ENCODE measurements at places on chromosomes 6 and 20. TPM values are rescaled to one million over a fixed set of nuclear protein-coding genes. Genes with fewer than 3 reads are reported as not detected.

PGC gene
- total RNA-seq = 3.4 TPM

HLA-DOB gene
- total RNA-seq = 2.7 TPM

TRDN gene
- total RNA-seq = not detected

SRSF12 gene
- total RNA-seq = 0.25 TPM

TREM2 gene
- 5.2 TPM for total RNA-seq

LGSN gene
- not detected for total RNA-seq

FHL5 gene
- total RNA-seq = 21.4 TPM

GSTA3 gene
- not detected for total RNA-seq

OPN5 gene
- total RNA-seq = not detected

LY6G6C gene
- not detected for total RNA-seq

ANKRD66 gene
- total RNA-seq = not detected

ZC2HC1B gene
- not detected for total RNA-seq

DNA sequence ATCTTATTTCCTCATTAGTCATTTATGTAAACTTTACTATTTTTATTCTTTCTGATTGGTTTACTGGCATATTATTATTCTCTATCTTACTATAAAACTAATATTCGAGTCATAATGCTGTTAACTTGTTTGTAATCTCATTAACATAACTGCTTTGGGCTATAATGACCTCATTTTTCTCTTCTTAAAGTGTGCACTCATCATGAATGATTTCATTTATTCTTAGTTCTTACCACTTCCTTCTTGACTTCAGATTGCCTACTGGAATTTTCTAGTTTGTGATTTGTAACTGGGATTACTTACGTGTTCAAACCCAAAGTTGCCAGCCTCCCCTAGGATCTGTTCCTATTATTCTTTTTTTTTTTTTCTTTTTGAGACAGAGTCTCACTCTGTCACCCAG lies 91.8 kb upstream of the TNFAIP3 start:
- no peak for DNase-seq

- no peak for DNase-seq
Measured at GRCh38 chr6:159594106-159594749, 98.8 kb downstream of the SOD2 start.

DNA sequence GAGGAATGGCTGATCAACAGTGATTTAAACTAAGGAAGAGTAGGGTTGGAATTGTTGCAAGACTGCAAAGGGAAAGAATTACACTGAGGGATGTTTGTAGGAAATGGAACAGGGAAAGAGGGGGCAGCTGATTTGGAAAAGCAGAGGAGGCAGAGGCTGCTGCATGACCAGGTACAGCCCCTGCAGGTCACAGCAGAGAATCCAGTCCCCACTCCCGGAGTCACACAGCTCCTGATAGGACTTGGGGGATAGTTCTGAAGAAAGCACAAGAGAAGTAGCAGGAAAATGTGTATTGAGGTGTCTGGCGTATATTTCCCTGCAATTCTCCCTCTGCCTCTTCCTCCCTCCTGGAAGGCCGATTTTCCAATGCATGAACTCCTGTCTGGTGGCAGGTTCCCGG lies 92.5 kb upstream of the PDE10A start:
- no peak for DNase-seq

DNA sequence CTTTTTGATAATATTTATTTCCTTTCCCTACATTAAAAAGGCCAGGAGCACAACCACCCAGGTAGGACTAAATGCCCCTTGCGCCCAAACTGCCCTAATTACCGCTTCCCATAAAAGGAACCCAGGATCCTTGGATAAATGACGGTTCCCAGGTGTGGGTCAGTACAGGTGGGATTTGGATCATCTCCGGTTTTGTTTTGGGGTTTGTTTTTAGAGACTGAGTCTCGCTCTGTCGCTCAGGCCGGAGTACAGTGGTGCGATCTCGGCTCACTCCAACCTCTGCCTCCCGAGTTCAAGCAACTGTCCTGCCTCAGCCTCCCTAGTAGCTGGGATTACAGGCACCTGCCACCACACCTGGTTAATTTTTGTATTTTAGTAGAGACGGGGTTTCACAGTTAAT lies 28.4 kb downstream of the ZNF217 start:
- DNase-seq = no peak

DNA sequence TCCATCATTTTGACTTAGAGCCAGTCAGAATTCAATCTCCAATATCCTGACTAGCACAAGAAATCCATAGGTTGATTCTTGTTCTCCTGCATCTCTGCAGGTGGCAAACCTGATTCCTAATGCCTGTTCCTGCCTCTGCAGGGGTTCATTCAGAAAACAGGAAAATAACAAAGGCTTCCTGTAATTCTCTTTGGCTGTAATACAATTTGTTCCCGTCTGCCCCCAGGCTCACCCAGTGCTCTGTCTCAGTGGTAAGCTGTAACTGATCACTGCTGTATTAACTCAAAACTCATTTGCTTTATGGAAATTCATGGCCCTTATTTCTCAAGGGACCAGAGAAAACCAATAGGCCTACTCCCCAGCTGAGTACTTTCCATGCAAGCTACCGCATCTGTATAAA lies 88.6 kb downstream of the OPRM1 start:
- DNase-seq = no peak

DNA sequence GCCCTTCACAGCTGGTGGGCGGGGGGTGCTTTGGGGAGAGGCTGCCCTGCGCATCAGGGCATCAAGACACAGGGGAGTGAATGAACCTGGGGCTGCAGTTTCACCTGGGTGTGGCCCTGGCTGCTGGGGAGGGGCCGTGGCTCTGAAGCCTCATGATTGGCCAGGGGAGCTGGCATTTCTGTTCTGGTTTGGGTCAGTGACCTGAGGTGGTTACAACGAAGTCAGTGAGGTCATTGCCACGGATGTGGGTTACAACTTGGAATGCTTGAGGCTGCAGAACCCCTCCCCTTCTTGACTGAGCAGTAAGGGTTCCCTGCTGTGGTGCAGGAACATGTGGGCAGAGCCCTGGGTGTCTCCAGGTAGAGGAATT lies 3.0 kb downstream of the TCEA2 start:
- no peak for DNase-seq

DNA sequence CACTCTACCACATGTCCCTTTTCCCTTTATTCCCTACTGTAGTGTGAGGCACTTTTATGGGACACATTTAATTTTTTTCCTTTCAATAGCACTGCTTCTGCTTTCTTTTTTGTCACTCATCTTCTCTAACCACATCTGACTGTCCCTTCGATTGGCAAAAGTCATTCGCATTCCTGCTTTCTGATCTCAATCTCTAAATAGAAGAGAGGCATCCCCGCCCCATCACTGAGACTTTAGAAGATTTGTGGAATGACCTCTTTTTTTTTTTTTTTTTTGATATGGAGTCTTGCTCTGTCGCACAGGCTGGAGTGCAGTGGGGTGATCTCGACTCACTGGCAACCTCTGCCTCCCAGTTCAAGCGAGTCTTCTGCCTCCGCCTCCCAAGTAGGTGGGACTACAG lies 9.1 kb downstream of the ZNF292 start:
- DNase-seq = no peak

DNA sequence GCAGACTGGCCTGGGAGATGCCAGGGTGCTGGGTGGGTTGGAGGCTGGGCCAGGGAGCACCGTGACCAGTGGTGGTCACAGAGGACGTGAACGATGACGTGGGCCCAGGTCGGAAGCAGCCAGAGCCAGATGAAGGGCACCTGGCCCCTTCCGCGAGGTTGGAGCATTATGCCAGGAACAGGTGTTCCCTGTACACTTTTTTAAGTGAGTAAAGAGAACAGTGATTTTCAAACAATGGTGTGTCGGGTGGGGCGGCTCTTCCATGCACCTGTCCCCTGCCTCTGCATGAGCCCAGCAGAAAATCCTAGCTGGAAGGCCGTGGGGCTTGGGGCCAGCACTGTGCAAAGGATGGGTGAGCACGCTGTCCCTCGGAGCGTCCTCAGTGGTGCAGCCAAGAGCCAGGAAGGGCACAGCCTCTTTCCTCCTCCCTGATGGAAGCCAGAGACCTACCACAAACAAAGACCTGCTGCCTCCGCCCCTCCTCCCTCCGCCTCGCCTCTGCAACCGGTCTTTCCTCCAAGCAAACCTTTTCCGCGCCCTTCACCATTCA lies 350.5 kb downstream of the ZFAND3 start:
- DNase-seq = no peak

GRCh38 chr6:160388922-160389321 lies 40.7 kb downstream of the SLC22A3 start:
- no peak for DNase-seq

GRCh38 chr6:148226284-148226683 lies 116.4 kb upstream of the SASH1 start:
- no peak for DNase-seq

DNA sequence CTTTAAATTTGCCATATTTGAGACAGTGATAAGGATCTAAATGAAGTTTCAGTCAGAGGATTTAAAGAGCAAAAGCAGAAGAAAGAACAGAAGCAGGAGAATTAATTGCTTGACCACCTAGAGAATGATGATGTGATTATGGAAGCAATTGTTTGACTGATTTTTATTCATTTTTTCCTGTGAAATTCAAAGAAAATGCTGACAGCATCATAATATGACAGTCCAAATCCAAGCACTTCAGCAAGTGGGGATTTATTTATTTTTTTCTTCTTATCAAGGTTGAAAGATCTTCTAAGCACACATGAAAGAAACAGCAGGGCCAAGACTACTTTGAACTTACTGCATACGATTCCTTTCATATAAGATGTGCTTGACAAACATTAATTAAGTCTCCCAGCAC lies 125.2 kb downstream of the BMP2 start:
- no peak for DNase-seq

DNA sequence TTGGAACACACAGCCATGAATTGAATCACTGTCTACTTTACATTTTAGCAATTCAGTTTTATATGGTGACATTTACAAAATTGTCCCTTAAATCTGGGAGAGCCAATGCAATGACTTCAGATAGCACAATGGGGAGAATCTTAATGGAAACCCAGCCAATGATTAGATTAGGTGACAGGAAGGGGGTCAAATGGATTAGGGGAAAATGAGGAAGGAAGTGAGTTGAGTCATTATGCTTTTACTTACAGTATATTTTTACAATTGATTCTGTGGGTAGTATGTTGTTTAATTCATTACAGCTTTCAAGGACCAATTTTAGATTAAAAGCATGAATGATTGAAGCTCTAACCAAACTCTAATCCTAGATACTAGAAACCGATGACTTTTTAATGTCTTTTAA lies 229.8 kb downstream of the SOX4 start:
- no peak for DNase-seq

DNA sequence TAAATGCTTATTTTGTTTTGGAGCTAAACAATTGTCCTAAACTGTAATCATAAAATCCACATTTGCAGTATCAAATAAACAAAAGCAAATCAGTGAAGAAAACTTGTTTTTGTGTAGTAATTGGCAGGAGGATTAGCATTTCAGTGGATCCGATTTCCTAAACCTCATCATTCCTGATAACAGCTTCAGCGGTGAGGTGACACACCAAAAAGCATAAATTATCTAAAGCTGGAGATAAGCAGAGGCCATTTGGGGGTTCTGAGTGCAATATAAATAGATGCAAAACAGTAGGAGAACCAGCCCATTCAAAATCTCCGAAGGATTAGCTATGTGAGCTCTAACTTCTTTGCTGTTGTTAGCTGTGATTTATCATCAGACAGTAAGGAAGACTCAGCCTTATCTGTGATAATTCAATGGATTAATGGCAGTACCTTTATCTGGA lies 235.8 kb downstream of the EPHA7 start:
- DNase-seq = no peak

- no peak for DNase-seq
Measured at GRCh38 chr20:3456648-3457047, 14.2 kb upstream of the ATRN start.

DNA sequence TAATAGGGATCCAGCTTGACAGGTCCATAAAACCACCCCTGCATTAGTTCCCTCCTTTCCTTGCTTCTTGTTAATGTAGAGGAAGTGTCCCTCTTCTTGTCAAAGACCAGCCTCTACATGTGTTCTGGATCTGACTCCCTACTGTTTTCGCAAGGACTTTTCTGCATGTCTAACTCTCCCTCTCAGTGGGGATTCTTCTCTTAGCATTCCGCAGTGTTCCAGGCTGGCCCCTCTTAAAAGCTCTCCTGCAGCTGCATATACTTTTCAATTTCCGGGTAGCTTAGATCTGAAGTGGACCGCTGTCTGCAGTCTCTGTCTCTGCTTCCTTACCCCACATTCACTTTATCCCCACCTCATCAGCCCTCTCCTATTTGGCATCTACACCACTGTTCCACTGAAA lies 96.1 kb upstream of the MAN1A1 start:
- no peak for DNase-seq

DNA sequence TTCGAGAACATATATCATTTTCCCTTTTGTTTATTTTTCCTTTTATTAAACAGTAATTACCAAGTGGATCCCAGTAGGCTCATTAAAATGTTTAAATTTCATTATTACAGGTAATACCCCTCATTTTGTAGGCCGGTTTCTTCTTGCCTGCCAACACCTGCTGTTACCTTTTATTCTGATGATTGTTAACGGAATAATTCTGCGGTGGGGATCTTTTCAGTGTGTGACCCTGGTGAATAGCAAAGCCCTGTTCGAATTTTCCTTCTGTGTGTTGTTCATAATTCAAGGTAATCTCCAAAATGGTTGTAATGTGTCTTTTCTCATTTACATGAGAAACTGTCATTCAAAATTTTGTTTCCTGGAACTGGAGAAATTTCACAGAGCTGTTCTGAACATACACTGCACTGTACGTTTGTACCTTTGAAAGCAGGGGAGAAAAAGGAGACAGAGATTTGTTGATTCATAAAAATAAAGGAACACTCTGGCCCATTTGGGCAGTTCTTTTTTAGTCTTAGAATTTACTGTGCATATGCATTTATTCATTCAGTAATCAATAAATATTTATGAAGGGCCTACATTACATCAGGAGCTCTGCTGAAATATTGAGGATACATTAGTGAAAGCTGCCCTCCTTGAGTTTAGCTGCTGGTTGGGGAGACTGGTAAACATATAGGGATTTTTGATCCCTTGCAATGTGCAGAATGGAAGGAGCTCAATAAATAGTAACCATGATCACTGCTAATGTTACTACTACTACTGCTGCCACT lies 502.0 kb downstream of the QKI start:
- no peak for DNase-seq

- no peak for DNase-seq
Measured at GRCh38 chr6:26311385-26312095, 53.5 kb upstream of the BTN3A2 start.

DNA sequence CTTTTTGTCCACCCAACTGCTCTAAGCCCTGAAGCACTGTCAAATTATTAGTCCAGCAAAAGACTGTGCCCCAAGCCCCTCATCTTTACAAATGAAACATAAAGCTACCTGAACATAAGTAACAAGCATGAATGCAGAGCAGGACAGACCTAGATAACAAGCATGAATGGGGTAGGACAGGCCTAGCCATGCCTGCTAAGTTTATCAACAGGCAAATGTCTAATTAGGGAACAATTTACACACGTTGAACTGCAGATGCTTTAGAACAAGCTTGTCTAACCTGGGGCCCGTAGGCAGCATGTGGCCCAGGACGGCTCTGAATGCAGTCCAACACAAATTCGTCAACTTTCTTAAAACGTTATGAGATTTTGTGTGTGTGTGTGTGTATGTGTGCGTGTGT lies 13.6 kb downstream of the FBXO30 start:
- no peak for DNase-seq
